Left renal cortex interstitium (tissue), 4 donors: ENCODE measurements at places on chromosomes 3 and 15.

- no peak for DNase-seq
Observed at GRCh38 chr3:113251817-113252216, 40.5 kb downstream of the BOC start.

DNA sequence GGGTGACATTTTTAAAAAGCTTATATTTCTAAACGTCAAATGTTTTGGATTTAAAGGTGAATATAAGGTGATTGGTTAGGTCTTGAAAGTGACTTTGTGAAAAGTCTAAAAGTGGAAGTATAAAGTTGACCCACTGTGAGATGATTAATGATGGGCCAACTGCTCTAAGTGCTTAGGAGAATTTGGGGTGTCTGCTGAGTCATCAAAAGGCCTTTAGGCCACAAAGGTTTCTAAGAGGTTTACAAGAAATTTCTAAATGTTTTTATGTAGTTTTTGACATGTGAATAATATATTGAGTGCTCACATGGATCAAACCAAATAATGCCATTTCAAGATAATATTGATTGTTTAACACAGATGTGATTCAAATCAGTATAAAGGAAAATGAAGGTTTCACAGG, 39.2 kb upstream of the SLC2A2 start:
- DNase-seq, result no peak

GRCh38 chr15:41917767-41918430, 24.0 kb upstream of the SPTBN5 start:
- DNase-seq, result no peak

- DNase-seq, result no peak
Observed at GRCh38 chr3:196563721-196564225, 4.6 kb downstream of the WDR53 start.

GRCh38 chr15:95584088-95584487, 746.4 kb upstream of the NR2F2 start:
- DNase-seq, result no peak

- DNase-seq, result peak; percentile 28
Observed at GRCh38 chr3:151282921-151283320, 4.6 kb upstream of the P2RY14 start.

DNA sequence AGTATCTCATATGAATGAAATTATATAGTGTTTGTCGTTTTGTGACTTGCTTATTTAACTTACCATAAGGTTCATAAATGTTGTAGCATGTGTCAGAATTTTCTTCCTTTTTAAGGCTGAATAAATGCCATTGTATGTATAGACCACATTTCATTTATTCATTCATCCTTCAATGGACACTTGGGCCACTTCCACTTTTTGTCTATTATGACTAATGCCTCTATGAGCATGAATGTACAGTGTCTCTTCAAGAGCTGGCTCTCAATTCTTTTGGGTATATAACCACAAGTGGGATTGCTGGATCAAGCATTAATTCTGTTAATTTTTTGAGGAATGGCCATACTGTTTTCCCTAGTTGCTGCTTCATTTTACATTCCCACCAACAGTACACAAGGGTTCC, 156.1 kb downstream of the VPS8 start:
- DNase-seq, result no peak

DNA sequence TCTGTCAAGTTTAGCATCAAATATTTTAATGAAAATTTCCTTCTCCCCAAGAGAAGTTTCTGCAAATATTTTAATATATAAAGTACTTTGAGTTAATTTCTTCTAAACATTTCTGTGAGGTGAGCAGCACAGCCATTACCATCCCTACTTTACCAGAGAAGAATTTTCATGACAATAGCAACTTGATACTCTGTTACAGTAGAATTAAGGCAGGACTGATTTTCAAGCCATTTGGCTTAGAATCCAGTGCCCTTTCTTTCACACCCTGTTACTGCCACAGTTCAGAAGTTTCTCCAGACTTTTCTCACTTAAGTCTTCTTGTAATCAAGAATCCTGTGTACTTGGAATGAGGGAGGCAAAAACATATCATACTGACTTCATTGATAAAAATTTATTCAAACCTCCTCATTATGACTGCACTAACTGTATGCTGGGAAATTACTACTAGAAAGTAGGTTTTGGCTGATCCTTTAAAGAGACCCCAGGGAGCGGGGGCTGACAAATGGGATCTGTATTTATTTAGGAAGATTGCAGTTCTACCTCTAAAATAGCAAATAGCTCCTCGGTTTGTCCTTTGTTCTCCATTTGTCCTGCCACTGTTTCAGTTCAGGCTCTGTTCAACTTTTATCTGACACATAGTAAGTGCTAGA, 557.0 kb upstream of the SGO1 start:
- DNase-seq, result no peak
